ENCODE measurements at places on chromosomes 3 and 15.

GRCh38 chr15:23548071-23548470 is 17.4 kb upstream of the MKRN3 start:
- no peak for DNase-seq

- no peak for DNase-seq
Observed at GRCh38 chr3:158167737-158168557, 58.1 kb downstream of the RSRC1 start.

- no peak for DNase-seq
Observed at GRCh38 chr3:51514210-51514609, 14.4 kb upstream of the DCAF1 start.

DNA sequence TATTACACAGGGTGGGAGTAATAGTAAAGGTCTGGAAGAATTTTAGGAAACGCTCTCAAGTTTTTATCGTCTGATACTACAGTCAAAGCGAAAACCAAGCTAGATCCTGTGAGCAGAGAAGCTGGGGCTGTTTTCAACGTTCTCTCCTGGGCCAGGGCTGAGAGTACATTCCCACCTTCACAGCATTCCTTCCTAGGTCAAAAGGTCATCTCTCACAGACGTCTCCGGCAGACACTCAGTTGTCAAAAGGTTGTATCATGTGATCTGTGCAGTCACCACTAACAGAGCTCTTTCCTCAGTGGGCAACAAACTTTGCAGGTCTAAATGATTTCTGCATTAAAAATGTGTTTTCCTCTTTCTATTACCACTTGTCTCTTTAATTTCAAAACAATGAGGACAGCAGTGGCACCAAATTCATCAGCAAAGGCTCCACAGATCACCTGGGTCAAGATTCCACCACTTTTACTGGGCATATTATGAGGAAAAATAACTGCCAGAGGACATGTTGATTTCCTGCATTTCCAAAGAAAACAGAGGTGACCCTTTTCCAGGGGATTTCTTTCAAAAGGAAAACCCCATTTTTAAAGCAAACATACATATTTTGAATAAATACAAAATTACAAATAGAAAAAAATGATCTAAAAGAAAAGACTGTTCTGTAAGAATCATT is 41.9 kb downstream of the MEIS2 start:
- no peak for DNase-seq

DNA sequence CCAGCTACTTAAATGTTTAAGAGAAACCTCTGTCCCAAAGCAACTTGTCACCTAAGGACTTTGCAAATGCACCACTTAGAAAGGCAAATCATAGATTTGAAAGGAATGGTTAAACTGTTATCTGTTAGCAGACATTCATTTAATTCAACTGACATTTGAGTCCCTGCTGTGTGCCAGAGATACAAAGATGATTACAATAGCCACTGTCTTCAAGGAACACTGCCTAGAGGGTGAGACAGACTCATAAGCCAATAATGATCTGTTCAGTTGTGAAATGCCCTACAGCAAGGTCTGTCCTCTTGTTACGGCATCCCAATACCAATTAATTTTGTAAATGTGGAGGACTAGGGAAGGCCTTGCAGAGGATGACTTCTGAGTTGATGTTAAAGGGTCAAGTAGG is 113.1 kb downstream of the ATG7 start:
- no peak for DNase-seq

All from stimulated activated CD4-positive, alpha-beta T cell treated with anti-CD3 and anti-CD28 coated beads, Interleukin-15, amount 100 ng/mL, for 1 hour (primary cell).